ENCODE measurements at places on chromosomes 2 and 18.

DNA sequence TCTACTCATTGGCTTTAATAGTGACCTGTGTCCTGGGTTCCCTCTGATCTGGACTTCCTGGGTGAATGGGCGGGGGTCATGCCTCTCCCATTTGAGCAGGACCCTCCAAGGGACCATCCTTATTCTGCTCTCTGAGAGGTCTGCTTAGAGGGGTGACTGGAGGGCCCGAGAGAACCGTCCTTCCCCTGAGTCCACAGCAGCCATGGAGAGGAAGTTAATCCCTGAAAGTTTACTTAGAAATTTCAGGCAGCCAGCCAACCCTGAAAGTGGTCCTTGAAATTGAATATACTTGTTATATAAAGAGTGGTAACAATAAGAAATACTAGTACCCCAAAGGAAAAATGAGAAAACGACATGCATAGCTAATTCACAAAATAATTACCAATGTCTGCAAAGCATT, 226.1 kb downstream of the DYSF start:
- DNase-seq, result no peak

GRCh38 chr2:24889221-24889620, 30.8 kb downstream of the ADCY3 start:
- DNase-seq, result no peak

- peak; percentile 29 for DNase-seq
Observed at GRCh38 chr2:202377207-202377761, 1.2 kb downstream of the BMPR2 start.

- DNase-seq, result no peak
Observed at GRCh38 chr2:173942861-173943523, 22.2 kb downstream of the SP3 start.

GRCh38 chr18:361941-362310, 94.1 kb upstream of the THOC1 start:
- peak; percentile 3 for DNase-seq

GRCh38 chr2:236238751-236239150, 25.5 kb downstream of the ASB18 start:
- no peak for DNase-seq

GRCh38 chr2:28695245-28695647, 56.4 kb upstream of the PPP1CB start:
- DNase-seq, result no peak

- DNase-seq, result no peak
Observed at GRCh38 chr2:130828461-130828860, 8.3 kb upstream of the ARHGEF4 start.

DNA sequence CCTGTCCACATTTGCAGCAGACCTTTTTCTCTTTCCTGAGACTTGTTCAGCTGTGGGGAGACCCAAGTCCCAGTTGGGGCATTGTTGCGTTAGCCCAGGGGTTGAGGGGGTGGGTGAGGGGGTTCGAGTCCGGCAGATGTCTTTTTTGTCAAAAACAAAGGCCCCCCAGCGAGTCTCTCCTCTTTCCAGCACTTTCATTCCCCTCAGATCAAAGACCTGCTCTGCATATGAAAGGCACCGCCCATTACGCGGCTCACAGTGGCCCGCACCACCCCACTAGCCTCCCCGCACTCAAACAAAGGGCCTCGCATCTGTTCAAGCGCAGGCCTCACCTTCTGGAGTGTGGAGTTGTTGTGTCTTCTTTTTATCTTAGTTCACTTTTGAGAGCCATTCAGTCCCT, 25.2 kb downstream of the TRABD2A start:
- no peak for DNase-seq

GRCh38 chr18:48777744-48778116, 173.0 kb downstream of the SMAD7 start:
- DNase-seq, result no peak

- DNase-seq, result no peak
Observed at GRCh38 chr2:169815849-169816248, 8.9 kb downstream of the METTL5 start.

GRCh38 chr2:159285929-159286708, at the start of gene WDSUB1:
TSS of gene WDSUB1 (minus strand) at chr2:159286703. CDS start at chr2:159283069, 3,634 bp downstream.
- peak; percentile 28 for DNase-seq

DNA sequence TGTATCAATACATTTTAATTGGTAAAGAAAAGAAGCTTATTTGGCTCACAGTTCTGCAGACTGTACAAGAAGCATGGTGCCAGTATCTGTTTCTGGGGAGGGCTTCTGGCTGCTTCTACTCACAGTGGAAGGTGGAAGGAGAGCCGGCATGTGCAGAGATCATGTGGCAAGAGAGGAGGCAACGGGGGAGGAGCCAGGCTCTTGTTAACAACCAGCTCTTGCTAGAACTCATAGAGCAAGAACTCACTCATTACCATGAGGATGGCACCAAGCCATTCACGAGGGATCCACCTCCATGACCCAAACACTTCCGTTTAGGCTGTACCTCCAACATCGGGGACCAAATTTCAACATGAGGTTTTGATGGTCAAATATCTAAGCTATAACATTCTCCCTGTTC, 7.5 kb downstream of the PARD6G start:
- DNase-seq, result no peak

GRCh38 chr2:38509314-38509946, 93.3 kb downstream of the HNRNPLL start:
- DNase-seq, result no peak

DNA sequence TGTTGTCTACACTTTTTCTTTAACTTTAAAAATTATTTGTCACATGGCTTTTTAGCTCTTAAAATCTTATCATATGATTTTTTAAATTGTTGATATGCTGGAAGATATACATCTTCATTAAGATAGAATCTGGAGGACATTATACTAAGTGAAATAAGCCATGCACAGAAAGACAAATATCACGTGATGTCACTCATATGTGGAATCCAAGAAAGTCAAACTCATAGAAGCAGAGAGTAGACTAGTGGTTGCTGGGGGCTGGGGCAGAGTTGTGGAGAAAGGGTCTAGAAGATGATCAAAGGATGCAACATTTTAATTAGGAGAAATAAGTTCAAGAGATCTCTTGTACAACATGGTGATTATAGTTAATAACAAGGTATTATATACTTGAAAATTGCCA, 280.9 kb downstream of the GULP1 start:
- DNase-seq, result no peak

DNA sequence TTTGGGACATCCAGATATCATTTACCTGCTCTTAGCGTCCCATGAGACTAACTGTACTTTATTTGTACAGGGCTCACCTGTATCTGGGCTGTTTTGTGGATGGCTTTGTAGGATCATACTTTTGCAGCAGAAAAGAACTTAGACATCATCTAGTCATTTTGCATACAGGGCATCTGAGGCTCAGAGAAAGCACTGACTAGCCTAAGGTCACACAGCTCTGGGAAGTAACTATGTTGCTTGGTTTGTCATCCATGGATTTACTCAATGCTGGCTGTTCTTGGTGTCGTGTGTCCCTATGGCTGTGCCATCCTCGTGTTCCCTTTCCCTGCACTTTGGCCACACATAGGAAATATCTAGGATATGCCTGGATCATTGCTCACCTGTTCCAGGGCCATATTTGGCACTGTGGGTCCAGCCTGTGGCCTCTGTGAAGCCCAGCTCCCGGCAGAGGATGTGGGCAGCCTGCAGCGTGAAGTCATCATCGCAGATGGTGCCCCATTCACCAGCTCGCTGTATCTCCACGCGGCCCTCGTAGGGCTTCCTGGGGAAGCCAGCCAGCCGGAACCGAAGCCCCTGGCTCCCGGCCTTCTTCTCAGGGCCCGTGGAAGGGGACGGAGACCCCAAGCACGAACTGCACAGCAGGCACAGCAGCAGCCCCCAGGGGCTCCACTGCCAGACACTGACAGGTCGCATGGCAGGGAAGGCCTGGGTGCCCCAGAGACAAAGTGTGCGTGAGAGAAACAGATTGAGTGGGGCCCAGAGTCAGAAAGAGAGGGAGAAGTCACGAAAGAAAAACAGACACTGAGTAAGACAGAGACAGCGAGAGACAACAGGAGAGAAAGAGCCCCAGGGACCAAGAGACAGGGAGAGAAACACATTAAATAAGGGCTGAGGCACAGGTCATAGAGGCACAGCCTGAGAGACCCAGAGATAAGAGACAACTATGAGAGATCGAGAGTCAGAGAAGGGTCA, 1.5 kb downstream of the LOXL3 start:
- no peak for DNase-seq

GRCh38 chr2:130391872-130392670, 36.2 kb downstream of the PTPN18 start:
- no peak for DNase-seq

- no peak for DNase-seq
Observed at GRCh38 chr18:10927286-10927992, 221.9 kb downstream of the PIEZO2 start.

- DNase-seq, result peak; percentile 30
Observed at GRCh38 chr2:202034249-202035088, 814 bp downstream of the FZD7 start.

DNA sequence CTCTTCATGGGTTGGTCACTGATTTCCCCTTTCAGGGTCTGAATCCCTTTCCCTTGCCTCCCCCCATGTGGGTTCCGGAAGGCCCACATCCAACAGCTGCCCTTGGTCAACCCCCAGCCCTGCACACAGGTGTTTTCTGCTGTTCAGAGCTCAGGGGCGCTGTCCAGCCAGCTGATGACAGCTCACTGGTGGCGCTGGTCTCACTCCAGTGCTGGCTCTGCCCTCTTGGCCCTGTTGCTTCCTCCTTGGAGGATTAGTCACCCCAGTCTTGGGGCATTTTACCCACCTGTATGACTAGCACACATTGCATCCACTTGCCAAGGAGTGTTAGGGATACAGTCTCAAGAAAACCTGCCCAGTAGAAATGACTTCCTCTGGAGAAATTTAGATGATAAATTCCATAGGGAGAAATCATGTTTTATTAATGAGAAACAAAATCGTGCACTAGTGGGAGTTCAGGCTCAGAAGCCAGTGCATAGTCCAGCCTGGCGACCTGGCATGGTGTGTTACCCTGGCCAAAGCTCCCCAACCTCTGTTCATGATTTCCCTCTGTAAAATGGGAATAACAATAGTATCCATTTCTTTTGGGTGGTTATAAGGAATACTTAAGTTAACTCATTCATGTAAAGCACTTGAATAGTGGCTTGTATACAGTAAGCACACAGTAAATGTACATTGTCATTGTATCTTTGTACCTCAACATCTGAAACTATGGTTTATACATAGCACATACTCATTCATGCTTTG, 21.6 kb downstream of the CRIM1 start:
- no peak for DNase-seq

DNA sequence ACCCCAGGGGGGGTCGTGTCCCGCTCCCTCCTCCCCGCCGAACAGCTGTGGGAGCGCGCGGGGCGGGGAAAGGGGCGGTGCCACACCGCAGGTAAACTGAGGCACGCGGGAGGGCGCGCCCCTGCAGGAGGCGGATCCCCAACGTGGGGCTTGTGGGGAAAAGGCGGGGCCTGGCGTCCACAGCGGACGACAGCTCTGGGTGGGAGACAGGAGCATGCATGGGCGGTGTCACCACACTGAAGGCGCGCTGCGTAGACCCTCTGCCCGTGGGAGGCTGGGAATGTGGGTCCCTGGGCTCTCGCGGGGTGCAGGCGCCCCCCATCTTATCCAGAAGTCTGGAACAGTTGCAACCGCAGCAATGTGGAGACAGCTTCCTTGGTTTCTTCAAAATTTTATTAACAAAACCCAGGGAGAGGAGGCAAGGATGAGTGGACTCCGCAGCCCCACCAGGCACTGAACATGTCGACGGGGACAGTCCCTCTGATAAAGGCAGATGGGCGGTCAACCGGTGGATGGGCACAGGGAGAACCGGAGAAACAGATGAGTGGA, 723 bp upstream of the MBD1 start:
- DNase-seq, result no peak

GRCh38 chr18:8140841-8141501, 468.3 kb upstream of the RAB12 start:
- no peak for DNase-seq

- DNase-seq, result no peak
Observed at GRCh38 chr2:25756536-25756935, 83.2 kb upstream of the DTNB start.

- no peak for DNase-seq
Observed at GRCh38 chr2:152464851-152465470, 130.0 kb downstream of the FMNL2 start.

- DNase-seq, result no peak
Observed at GRCh38 chr2:120379916-120380893, 34.3 kb downstream of the INHBB start.

DNA sequence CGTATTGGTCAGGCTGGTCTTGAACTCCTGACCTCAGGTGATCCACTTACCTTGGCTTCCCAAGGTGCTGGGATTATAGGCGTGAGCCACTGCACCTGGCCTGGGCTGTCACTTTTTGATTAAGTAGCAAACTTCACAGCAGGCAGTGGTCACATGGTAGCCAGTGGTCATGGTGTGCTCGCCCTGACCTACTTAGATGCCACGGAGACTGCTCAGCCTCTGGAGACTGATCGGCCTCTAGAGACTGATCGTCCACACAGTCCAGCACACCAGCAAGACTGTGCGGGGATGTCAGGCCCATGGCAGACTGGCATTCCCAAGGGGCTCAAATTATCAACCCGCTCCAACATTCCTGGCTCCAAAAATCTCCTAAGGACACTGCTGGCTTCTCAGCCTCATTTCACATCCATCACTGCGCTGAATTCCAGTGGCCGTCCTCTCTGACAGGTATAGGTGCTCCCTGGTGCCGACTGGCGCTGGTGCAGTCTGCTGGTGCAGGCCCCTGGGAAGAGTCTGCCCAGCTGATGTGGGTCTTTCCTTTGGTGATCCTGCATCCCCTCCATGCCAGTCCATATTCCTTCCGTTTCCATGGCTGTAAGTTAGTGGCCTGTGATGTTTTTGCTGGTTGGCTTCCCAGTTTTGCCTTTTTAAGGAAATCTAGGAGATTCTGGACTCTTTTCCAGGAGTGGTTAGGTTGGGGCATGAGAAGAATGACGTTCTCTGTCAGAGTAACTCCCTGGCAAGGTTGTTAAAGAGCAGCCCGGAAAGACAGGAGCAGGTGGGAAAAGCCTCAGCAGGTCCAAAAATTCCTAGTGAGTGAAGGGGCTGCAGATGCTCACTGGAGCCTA, 374.5 kb upstream of the HS6ST1 start:
- no peak for DNase-seq

GRCh38 chr2:5093056-5093455, 599.1 kb upstream of the SOX11 start:
- DNase-seq, result no peak

DNA sequence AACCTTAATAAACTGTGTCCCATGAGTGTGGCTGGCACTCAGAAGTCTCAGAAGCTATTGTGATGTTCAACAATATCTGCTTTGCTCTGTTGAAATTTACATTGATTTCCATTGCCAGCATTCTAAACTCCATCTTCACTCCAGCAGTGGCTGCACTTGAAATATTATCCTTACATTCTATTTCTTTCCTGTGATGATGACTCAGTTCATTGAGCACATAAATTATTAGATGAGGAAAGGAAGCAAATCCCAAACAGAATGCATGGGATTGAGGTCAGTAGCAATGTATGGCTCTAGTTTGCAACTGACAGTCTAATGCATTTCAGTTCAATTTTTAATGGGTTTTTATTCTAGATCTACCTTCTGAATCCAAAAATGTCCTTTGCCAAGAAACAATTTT, 92.4 kb upstream of the TTN start:
- DNase-seq, result no peak

- no peak for DNase-seq
Observed at GRCh38 chr2:237321746-237322145, 92.2 kb downstream of the COL6A3 start.
